Lung microvascular endothelial cell (primary cell): ENCODE measurements at places on chromosomes 16 and 17. TPM values are rescaled to one million over a fixed set of nuclear protein-coding genes. Genes with fewer than 3 reads are reported as not detected.

SGCA gene
- total RNA-seq: not detected in 2 replicates

ACSM2A gene
- total RNA-seq: under 0.01 TPM in 2 replicates

- no peak for DNase-seq
Measured at GRCh38 chr17:8938933-8939332, 26.6 kb downstream of the PIK3R5 start.

GRCh38 chr16:71428883-71429282 is 13.0 kb downstream of the TLE7 start:
- no peak for DNase-seq

- DNase-seq: no peak
Measured at GRCh38 chr17:4453812-4454591, 20.3 kb downstream of the SPNS3 start.
